ENCODE measurements at places on chromosomes 3 and 15.

DNA sequence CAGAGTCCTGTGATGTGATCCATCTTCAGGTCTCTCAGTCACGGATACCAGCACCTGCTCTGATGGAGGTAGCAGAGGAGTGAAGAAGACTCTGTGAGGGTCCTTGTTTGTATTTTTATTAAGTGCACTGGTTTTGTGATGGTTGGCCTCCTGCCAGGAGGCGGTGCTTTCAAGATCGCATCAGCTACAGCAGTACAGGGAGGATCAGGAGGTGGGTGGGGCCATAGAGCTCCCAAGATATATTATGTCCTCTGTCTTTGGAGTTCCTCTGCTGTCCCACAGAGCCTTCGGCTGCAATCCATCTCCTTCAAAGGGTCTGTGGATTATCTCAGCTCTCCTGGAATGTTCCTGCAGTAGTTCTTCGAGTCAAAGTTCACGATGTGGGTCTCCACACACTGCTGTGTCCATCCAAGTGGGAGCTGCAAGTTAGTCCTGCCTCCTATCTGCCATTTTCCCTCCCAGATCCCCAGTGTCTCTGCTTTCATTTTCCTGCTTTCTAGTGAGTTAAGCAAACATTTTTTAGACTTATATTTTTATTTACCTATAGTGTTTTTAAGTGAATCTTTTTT, 54.7 kb downstream of the TM2D3 start:
- DNase-seq: no peak

- DNase-seq: no peak
These were observed 24.0 kb upstream of the SPTBN5 start for GRCh38 chr15:41917767-41918430.

DNA sequence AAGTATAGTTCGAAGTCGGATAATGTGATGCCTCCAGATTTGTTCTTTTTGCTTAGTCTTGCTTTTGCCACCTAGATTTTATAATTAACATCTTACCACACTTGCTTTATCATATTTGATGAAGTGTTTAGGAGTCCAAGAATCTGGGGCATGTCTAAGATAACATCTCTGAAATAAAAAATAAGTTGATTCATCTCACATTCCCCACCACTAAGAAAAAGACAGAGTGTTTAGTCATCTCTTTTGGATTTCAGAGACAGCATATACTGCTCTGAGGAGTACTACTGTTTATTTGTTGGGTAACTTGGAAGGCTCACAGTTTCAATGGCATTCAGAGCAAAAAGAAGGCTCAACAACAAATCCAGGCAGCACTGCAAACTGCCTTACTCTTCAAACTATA, 324.2 kb upstream of the ATP11B start:
- DNase-seq: no peak

GRCh38 chr3:5431146-5431545, 243.6 kb downstream of the EDEM1 start:
- DNase-seq: no peak

DNA sequence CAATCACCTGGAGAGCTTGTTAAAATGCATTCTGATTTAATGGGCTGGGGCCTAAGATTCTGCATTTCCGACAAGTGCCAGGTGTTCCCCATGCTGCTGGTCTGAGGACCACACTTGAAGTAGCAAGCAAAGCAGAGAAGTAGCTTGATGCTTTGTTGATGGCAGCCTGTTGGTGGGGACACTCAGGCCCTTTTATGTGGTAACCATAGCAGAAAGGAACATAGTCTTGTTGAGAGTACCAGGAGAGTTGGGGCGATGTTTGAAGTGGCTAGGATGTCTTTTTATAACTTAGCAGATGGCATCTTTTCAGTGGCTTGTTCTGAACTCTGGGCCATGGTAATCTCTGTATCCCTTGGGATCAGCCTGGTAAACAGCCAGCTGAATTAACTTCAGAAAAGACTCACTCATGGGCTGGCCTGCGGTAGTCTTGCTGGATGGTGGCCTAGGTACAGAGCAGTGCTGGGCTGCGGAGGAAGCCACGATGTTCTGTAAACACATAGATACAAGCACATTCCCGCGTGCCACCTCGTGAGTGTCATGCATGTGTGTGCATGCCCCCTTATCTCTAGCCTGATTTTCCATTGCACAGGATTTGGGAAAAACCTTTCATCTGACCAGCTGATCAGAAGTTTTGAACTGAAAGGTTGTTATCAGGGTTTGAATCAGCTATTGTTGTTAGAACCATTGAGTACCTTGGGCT, 292.4 kb upstream of the LRRFIP2 start:
- no peak for DNase-seq

GRCh38 chr3:194373899-194374298, 4.4 kb upstream of the LRRC15 start:
- no peak for DNase-seq

DNA sequence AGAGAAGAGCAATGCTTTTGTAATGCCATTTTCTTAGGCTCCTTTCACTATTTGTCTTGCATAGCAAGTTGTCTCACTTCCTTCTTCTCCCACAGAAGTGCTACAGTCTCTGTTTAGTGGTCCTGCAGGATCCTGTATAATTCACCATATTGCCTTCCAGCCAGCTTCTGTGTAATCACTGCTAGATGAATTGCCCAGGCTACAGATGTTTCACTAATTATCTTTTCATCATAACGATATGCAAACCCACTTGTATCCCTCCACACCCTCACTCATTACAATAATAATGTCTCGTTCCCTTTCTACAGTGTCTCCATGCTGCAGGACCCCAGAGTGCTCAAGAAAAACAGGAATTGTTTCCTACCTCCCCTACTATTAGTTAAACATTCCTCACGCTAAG, 402.9 kb downstream of the TBL1XR1 start:
- DNase-seq: no peak

DNA sequence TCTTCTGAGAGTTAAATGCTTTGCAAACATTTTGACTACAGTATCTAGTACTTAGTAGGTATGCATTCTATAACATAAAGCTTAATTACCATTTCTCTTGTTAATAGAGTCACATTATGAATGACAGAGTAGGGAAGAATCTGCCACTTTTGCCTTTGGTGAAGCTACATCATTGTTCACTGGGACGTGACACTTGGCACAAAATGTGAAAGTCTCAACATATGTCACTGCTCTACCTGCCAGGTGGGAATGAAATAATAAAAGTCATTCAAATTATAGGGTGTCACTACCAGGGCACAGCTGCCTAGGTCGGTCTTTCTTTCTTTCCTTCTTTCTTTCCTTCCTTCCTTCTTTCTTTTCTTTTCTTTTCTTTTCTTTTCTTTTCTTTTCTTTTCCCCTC, 17.6 kb downstream of the GPR87 start:
- DNase-seq: no peak

- no peak for DNase-seq
These were observed 31.7 kb upstream of the CYP11A1 start for GRCh38 chr15:74399100-74399499.

- DNase-seq: no peak
These were observed 8.7 kb upstream of the FLNB start for GRCh38 chr3:57999417-58000115.

DNA sequence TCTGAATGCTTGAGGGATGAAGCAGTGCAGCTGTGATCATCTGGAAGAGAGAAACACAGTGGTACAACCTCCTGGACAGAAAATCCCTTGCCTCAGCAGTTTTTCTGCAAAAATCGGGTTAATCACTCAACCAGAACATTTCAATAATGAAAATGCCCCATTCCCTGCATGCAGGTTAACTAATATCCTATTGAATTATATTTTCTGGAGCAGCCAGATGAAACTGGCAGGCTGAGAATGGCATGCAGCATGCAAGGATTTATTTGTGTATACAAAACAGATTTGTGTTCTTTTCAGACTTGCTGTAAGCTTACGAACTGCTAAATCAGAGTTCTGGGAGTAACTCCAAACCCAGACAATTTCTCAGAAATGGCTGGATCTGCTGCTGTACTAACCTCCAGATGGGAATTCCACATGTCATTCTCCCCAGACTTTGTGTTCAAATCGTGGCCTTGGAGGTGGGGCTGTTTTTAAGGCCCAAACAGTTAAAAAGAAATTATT, 39.1 kb downstream of the SLC9A9 start:
- no peak for DNase-seq

GRCh38 chr3:111596328-111596727, 1.2 kb upstream of the ZBED2 start:
- no peak for DNase-seq

DNA sequence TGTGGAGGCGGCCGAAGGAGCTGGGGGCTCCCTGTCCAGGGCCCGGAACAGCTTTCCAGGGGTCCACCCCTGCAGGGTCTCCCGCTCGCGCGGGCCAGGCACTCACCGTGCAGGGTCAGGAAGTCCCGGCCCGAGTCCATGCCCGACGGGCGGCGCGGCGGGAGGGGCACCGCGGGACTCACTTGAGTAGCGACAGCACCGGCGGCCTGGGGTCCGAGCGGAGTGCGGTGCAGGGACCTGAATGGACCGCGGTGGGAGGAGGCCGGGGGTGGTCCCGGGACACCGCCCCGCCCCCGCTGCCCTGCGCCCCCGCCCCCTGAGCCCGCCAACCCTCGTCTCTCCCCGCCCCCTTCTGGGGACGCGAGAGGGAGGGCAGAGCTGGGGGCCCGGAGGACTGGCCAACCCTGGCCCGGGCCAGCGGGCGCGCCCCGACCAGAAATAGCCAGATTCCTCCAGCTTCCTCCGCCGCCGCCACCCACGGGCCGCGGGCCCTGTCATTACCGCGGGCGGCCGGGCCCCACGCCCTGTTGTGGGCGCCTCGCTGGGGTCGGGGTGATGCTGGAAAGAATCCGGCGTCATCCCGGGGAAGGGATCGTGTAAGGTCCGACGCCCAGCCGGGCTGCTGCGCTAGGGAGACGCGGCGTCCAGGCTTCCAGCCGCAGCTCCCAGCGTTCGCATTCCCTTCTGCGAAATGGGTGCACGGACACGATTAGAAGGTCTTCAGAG, at the start of gene PLCD1:
Gene PLCD1, minus strand, starts transcription at position 243 of the 726 bp plus-strand sequence. Its CDS starts 103 bp downstream, at position 140.
- no peak for DNase-seq

- no peak for DNase-seq
These were observed 201.7 kb upstream of the PFN2 start for GRCh38 chr3:150172356-150172755.

GRCh38 chr15:91307601-91308000, 207.5 kb downstream of the SV2B start:
- no peak for DNase-seq

- no peak for DNase-seq
These were observed 36.5 kb downstream of the FSIP1 start for GRCh38 chr15:39746176-39746575.

DNA sequence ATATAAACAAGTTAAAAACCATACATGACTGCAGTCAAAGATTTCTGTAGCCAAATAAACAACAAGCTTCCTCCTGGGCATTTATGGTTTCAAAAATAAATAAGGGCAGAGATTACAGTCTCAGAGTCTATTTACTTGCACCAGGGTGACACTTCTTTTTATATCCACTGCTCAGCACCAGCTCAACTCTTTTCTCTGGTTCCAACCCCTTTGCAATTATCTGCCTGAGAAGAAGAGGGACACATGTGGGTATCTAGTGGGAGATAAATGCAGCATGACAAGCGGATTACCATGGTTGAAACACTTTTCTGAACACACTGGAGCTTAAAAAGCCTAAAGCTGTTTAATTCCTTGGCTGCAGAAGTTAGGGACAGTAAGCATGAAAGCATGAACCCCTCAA, 311.5 kb downstream of the CNTN3 start:
- no peak for DNase-seq

DNA sequence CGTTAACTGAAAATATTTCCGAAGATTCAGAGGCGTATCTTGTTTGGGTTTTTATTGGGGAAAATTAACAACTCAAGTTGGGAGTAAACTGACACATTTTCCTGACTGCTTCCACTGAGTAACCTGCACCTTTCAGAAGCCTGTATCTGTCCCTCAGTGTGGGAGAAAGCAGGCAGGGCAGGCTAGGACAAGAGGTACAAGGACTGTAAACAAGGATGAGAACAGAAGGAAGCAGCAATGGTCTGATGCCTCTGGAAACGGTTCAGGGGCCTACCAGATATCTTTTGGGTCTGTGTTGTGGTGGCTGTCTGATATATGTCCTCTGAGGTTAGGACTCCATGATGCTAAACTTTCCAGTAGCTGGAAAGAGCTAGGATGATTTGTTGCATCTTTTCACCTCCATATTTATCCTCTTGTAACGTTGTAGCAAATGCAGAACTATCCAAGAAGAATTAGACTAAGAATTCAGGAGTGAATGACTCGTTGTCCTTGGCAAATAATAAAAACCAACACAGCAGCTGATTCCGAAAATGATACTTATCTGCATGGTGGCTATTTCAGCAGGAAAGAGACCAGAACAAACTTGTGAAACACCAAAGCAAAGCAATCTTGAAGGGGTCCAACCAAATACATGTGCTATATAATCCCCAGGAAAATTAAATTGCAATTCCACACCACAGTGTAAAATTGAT, 195.9 kb upstream of the ICE2 start:
- no peak for DNase-seq

DNA sequence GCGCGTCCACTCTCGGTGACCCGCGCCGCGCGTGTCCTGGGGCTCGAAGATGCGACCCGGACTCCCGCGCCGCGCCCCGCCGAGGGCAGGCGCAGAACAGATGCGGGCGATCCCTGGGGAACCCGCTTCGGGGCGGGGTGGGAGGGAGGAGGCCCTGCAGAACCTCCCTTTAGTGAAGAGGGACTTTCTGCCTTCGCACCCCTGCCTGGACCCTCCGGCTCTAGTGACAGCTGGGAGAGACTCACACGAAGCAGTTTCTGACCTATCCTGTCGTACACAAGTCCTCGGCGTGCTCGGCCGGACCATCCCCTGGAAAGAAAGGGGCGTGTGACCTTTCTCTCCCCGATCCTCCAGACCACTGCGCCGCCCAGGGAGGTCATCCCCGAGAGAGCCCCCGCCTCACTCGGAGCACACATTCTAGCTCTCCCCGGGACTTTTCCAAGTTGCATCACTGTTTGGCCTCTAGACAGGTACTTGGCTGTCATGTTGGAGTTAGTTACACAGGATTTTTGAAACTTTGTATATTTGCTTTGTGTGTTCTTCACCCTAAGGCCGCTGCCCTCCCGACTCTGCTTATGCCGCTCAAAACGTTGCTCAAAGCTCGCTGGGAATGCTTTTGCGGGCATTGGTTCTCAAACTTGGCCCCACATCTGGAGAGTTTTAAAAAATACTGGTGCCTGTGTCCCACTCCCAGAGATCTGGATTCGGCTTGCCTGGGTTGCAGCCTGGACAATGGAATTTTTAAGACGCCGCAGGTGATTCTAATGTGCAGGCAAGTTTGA, 582 bp downstream of the CGNL1 start:
- DNase-seq: no peak

DNA sequence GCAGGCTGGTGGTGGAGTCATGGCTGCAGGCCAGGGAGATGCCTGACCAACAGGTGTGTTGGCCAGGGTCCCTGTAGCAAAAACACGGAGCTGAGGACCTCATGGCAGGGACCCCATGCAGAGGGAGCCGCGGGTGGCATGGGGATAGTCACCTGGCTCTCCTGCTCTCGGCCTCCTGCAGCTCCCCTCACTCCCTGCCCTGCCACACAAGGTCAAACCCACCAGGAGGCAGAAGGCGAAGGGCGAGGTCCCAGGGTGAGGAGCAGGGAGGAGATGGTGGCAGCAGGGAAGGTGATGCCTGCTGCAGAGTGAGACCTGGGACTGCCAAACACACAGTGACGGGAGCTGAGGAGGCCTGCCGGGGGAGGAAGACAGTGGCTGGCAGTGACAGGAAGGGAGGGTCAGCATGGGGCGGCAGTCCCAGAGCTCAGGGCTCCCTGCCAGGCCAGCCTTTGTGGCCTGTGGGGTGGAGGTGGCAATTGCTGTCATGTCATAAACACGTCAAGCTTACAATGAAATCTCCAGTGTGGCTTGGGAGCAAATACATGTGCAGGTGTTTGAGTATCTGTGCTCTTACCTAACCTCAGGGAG, 144.3 kb downstream of the TJP1 start:
- DNase-seq: no peak

GRCh38 chr3:37107846-37108245, 66.5 kb downstream of the LRRFIP2 start:
- no peak for DNase-seq

- DNase-seq: no peak
These were observed 2.7 kb downstream of the UQCC5 start for GRCh38 chr3:52539010-52539653.

Measured in activated naive CD8-positive, alpha-beta T cell treated with anti-CD3 and anti-CD28 coated beads, Interleukin-2, amount 50 U/mL, for 16 hours (primary cell).